Stimulated activated CD4-positive, alpha-beta T cell treated with anti-CD3 and anti-CD28 coated beads, TNF-alpha, amount 100 ng/mL, for 1 hour (primary cell): ENCODE measurements at places on chromosomes 6 and 20.

- no peak for DNase-seq
Observed at GRCh38 chr20:44309763-44310663, 989 bp downstream of the FITM2 start.

GRCh38 chr20:62624719-62625453 is 17.4 kb upstream of the SLCO4A1 start:
- DNase-seq: no peak

DNA sequence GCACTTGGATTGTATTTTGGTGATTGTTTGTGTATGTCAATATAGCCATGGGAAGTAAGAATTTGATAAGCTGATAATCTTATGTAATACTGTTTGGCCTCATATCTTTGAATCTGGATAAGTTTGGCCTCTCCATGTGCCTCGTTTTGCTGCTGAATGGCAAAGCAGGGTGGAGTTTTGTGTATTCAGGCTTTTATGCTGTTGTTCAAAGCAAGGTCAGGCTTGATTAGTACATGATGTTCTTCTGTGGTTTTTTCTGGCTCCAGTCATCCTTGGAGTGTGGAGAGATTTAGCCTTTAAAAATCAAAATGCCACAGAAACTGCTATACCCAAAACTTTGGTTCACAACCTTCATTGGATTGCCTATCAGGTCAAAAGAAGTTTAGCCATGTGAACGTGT is 728.9 kb upstream of the GJE1 start:
- no peak for DNase-seq

- no peak for DNase-seq
Observed at GRCh38 chr6:11328613-11329247, 96.3 kb upstream of the NEDD9 start.

DNA sequence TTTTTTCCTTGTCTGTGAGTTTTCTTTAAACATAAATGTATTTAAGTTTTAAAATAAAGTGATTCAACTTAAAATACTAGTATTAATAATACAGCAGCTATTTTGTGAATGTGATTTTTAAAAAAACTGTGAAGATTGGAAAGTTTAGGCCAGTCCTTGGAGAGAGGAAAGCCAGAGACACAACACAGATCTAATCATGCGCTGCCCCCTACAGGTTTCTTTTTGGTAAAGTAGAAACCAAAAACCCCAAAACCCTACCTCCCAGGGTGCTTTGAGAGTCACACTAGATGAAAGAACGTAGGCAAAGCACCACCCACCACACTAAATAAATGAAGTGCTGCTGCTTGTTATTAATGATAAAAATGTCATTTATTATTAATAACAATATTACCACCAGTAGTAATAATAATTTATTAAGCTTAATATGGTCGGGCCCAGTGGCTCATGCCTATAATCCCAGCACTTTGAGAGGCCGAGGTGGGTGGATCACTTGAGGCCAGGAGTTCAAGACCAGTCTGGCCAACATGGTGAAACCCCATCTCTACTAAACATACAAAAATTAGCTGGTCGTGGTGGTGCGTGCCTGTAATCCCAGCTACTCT is 33.7 kb downstream of the SLC9A8 start:
- peak; percentile 9 for DNase-seq

- DNase-seq: no peak
Observed at GRCh38 chr6:111342913-111343312, 140.1 kb downstream of the REV3L start.

DNA sequence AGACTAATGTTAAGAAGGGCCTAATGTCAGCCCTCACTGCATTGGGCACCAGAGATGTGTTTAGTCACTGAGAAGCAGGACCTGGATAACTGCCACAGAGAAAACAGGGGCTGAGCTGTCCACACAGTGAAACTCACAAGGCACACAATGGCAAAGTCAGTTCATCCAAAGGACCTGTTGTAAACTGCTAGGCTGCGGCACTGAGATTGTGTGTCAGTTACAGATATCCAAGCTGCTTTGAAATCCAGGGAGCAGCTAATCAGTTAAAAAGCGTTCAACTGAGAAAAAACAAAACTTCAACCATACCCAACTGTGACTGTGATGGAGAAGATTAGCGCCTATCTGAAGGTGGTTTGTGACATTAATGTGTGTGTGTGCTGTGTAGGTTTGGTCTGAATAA is 27.8 kb upstream of the TMEM14A start:
- DNase-seq: no peak

GRCh38 chr6:6626187-6626586 is 37.7 kb downstream of the LY86 start:
- DNase-seq: no peak

DNA sequence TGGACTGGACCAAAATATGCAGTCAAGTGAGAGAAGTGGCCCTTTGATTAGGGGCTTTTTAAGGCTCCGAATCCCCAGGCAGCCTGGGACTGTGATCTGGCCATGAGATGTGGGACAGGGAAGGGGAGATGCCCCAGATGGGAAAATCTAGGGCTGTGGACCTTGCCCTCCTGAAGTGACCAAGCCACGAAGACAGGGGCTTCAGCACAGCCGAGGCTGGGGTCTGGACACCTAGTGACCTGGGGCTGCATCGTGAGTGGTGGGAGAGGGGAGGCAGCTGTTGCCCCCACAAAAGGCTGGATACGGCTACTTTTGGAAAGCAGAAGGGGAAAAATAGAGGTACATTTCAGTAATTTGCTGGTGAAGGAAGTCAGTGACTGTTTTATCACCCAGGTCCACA is 139.5 kb upstream of the SLC24A3 start:
- no peak for DNase-seq
